ENCODE measurements at places on chromosomes 6 and 20.

GRCh38 chr20:1934721-1935573, 39.7 kb downstream of the SIRPA start:
- DNase-seq, result no peak

DNA sequence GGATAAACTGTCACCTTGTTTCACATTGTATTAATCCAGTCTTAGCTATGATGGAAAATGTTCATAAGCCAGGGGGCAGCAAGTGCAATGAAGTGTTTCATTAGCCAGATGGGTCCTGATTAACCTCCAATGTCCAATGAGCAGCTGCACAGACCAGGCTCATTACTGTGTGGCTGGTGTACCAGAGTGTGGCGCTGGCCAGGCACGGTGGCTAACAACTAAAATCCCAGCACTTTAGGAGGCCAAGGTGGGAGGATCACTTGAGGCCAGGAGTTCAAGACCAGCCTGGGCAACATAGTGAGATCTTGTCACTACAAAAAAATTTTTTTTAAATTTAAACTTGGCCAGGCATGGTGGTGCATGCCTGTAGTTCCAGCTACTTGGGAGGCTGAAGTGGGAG, 201.7 kb upstream of the FOXQ1 start:
- no peak for DNase-seq

GRCh38 chr6:159913375-159913774, 22.6 kb downstream of the MAS1 start:
- DNase-seq, result no peak

- no peak for DNase-seq
Observed at GRCh38 chr6:116507324-116507723, 4.1 kb upstream of the CALHM5 start.

DNA sequence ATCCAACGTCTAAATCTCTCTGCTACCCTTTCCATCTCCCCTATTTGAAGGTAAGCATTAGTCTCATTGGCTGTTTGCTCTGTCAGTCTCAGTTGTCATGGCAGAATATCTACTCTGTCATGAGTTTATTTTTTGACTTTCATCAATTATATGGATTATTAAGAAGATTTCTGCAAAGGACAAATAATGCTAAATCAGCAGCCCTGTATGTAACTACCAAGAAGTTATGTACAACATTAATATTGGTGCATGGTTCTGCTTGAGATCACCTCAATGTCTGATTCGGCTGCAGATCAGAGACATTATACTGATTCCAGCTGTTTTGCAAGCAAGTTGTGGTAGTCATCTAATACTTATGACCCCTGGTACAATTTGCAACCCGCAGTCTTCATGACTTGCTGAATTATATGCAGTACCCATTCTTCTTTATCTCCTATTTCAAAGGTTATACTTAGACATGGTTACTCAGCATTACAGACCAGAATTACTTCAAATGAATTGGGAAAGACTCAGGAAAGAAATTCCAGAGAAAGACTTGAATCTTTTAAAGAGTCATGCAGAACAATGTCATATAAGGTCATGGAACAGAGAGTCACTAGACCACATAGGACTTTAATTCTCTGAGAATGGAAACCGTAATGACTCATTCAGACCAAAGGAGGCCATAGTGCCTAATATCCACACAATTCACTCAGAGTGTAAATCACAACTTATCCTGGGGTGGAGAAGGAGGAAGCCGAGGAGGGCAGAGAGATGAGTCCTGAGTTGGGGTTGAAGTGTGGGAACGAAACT, 201.4 kb downstream of the IBTK start:
- no peak for DNase-seq

GRCh38 chr6:110250838-110251237, 70.6 kb downstream of the CDC40 start:
- no peak for DNase-seq

All from progenitor cell of endocrine pancreas (in vitro differentiated cells).